Ureter (tissue), 1 donor: ENCODE measurements at places on chromosomes 3 and 15. TPM values are rescaled to one million over a fixed set of nuclear protein-coding genes. Genes with fewer than 3 reads are reported as not detected.

DNA sequence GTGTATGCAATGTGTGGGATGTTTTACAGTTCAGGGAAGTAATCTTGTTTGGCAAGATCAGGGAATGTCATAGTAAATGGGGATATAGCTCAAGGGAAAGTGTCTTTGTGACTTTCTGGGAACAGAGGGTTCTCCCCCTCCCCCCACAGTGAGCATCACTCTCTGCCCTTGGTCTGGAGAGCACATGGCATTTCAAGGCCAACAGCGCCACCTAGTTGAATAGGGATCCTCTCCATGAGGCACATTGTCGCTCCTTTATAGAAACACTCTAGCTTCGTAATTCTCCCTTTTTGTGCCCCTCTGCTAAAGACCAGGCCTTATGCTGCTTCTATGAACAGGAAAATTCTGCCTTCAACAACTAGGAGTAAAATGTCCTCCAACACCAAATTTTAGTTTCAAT is 37.1 kb upstream of the ARNT2 start:
- no peak for DNase-seq

DLL4 gene
- total RNA-seq: 15.2 TPM

CHD2 gene
- 193 TPM for total RNA-seq

ADGRG7 gene
- 0.78 TPM for total RNA-seq

DNA sequence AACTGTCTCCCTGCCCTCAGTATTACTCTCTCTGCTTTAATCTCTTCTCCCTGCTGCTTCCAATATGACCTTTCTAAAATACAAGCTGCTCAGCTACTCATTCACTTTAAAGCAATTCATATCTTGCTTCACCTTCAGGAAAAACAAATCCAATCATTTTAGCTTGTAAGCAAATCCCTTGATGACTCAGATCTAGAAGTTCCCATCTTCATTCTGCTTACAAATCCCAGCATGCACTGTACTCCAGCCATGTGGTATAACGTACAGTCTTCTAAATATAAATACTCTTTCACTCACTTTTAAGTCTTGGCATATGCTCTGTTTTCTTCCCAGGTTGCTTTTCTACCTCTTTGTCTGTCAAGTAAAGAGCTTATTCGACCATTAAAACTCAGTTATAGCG is 1009.1 kb upstream of the SEMA6D start:
- no peak for DNase-seq

DNA sequence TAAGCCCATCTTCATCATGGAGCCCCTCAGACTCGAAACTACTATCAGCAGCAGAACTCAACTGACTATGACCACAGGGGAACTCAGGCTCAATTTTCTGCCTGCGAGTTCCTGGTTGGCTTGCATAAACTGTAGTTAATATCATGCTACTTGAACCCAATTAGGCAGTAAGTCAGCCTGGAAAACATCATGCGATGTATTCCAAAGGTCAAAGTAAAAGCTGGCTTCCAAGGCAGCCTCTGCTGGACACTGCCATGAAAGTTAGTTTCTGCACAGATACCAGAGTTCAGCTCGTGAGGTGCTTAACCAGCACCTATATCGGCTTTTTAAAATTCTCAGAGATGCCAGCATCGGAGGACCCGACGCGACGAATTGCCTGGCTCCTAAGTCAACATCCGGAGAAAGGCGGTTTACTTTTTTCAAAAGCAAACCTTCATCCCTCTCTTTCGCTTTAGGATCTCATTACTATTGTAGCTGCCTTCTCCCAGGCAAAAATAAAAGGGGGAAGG is 3.8 kb downstream of the ANP32A start:
- DNase-seq: peak; percentile 59

DNA sequence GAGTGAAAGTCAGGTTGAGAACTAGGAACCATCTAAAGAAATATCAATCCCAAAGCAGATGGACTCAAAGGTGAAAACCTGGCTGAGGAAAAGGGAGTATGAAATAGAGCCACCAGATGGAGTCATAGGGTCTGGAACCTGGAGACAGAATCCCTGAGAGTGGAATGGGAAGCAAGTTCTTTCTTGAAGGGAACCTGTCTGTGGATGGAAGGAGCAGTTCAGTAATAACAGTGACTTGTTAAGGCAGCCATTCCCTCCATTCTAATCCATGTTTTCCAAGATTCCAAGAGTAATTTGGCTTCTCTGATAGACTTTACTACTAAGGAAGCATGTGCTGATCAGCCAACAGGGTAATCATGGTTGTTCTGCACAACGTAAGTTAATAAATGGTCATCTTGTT is 22.5 kb upstream of the AQP9 start:
- no peak for DNase-seq

- DNase-seq: no peak
These were observed 161.3 kb upstream of the SLC2A2 start for GRCh38 chr3:171187706-171188290.

GRCh38 chr15:50605462-50605861 is 59.0 kb upstream of the USP50 start:
- DNase-seq: no peak

GRCh38 chr3:32419742-32420125 is 28.1 kb downstream of the CMTM7 start:
- no peak for DNase-seq

DNA sequence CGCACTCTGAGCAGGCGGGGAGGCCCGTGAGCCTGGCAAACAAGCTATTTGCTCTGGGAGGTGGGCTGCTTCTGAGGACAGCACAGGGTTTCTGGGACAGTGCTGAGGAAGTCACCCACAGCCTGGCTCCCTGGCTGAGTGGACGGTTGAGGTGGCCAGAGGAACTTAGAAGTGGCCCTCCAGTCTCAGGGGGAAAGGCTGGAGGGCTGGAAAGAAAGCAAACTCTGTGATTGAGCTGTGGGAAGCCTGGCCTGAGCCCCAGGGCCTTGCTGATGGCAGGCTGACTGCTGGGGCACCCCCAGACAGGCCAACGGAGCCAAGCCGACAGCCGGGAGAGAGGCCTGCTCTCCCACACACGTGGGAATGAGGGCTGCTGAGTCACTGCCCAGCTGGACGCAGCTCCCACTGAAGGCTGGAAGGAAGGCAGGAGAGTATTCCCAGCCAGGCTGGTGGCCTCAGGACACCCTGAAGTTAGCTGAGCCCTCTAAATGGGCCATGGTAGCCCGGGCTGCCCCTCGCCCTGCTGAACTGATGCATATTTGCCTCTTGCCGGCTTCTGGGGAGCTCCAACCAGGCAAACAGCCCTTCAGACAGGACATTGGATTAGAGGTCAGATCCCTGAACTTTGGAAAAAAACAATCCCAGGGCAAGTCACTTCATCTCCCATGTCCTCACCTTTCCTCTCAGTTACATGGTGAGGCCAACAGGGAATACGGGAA is 98.0 kb upstream of the TLE3 start:
- peak; percentile 64 for DNase-seq

DNA sequence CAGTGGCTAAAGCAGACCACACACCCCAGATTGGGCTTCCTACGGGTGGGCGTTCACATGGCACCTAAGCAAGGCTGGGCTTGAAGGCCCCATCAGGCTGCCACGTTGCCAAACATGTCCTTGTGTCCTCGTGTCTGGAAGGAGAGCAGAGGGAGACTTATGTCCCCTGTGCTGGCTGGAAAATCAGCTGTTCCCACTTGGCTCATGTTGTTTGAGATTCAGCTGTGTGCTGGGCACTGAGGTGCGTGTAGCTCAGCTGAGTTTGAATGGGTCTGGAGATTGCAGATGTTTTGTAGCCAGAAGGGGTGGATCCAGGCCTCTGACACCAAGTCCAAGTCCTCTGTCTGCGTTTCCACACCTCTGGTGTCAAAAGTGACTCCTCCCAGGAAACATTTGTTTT is 34.6 kb downstream of the RLBP1 start:
- no peak for DNase-seq

DNA sequence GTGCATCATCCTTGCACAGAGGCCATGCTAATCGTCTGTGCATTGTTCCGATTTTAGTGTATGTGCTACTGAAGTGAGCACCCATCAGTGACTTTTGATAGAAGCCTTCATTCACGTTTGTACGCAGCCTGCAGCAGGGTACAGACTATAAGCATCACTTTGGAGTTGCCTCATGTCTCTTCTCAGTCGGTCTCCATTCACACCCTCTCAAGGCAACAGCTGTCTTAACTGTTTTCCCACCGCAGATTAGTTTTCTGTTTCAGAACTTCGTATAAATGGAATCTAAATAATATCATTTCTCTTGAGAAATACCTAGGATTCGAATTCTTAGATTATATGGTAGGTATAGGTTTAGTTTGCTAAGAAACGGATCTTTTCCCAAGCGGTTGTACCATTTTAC is 143.2 kb downstream of the KLHL25 start:
- DNase-seq: no peak

STX19 gene
- not detected for total RNA-seq

DNA sequence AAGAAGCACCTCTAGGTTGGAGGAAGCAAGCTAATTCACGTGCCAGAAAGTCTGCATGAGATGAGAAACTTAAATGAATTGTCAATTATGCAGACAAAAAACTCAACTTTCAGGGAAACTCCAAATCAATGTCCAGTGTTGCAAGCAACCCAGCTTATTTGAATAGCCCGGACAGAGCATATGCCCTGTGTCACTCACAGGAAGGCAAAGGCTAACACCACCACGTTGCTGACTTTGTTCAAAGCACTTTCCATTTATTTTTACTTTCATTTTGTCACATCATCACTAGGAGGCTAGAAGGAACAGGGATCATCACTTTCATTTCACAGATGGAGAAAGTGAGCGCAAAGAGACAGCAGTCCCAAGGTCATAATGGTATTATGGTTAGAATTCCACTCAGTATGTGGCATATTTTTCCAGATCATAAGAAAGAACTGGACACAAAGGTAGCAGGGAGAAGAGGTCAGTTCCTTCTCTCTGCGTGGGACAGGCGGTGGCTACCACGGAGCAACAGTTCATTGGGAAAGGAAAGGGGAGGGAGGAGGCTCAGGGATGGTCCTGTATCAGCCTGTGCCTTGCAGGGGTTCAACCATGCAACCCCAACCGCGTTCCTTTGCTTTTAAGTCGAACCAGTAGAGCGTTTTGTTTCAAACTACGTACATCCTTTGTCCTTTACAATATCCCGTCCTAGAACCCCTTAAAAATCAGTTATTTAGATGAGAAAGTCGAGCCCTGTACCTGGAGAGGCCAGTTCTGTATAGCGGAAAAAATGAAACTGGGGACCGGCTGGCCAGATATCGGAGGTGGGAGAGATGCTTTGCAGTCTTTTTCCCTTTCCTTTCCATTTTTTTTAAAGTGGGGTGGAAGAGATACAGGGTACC is 1.1 kb downstream of the HEG1 start:
- DNase-seq: no peak

GRCh38 chr3:58452176-58452575 is 18.5 kb upstream of the PDHB start:
- DNase-seq: no peak

DNA sequence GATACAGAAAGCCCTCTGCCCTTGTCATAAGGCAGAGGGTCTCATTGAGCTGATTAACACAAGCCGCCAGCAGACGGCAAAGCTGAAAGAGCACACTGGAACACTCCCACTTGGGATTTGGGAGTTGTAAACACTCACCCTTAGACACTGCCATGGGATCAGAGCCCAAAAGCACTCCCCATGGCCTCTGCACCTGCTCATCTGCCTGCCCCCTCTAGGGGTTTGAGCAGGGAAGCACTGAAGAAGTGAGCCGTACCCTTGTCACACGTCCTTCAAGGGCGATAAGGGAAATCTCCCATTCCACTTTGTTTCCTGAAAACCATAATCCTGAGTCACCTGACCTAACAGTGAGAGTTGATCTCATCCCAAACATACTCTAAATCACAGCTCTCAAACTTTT is 14.7 kb downstream of the FSIP1 start:
- DNase-seq: no peak
